Activated CD4-positive, alpha-beta memory T cell treated with anti-CD3 and anti-CD28 coated beads, Interleukin-2, amount 10 ng/mL, durations not matched to agents 7 days and 5 days (primary cell): ENCODE measurements at places on chromosomes 11 and 22. TPM values are rescaled to one million over a fixed set of nuclear protein-coding genes. Genes with fewer than 3 reads are reported as not detected.

BEST1 gene
- total RNA-seq: 0.25 TPM

PIH1D2 gene
- total RNA-seq: 0.18 TPM

PTGDR2 gene
- total RNA-seq: 5.7 TPM

SOX6 gene
- total RNA-seq: not detected

TRMT112 gene
- 137 TPM for total RNA-seq

LAYN gene
- total RNA-seq: 0.76 TPM

APOBEC3F gene
- 42.2 TPM for total RNA-seq

AQP11 gene
- 0.78 TPM for total RNA-seq

LYVE1 gene
- total RNA-seq: not detected

GAL3ST1 gene
- not detected for total RNA-seq

VSIG2 gene
- total RNA-seq: 0.38 TPM

PRRG4 gene
- 0.53 TPM for total RNA-seq

ACTN3 gene
- total RNA-seq: 0.35 TPM

PKNOX2 gene
- not detected for total RNA-seq

DSCAML1 gene
- 0.03 TPM for total RNA-seq

CACNA1I gene
- total RNA-seq: 8.8 TPM

UPK3A gene
- total RNA-seq: not detected

RIBC2 gene
- 7.3 TPM for total RNA-seq

RAB3IL1 gene
- not detected for total RNA-seq

SCGB1D2 gene
- not detected for total RNA-seq

IRAG1 gene
- 0.08 TPM for total RNA-seq

DAGLA gene
- 0.13 TPM for total RNA-seq

PTPN5 gene
- total RNA-seq: not detected

PLAAT5 gene
- total RNA-seq: not detected

ESAM gene
- total RNA-seq: 1.0 TPM

CALCA gene
- total RNA-seq: not detected

FXYD2 gene
- 0.33 TPM for total RNA-seq

TRPM5 gene
- total RNA-seq: not detected

HOATZ gene
- not detected for total RNA-seq

PTPRCAP gene
- 398 TPM for total RNA-seq

PAMR1 gene
- not detected for total RNA-seq

BIK gene
- 2.6 TPM for total RNA-seq

PRAME gene
- not detected for total RNA-seq

OR10G6 gene
- not detected for total RNA-seq
